ENCODE measurements at places on chromosomes 7 and 10.
A peak's percentile ranks its signal among the peaks of the same experiment; 100 is the strongest.

DNA sequence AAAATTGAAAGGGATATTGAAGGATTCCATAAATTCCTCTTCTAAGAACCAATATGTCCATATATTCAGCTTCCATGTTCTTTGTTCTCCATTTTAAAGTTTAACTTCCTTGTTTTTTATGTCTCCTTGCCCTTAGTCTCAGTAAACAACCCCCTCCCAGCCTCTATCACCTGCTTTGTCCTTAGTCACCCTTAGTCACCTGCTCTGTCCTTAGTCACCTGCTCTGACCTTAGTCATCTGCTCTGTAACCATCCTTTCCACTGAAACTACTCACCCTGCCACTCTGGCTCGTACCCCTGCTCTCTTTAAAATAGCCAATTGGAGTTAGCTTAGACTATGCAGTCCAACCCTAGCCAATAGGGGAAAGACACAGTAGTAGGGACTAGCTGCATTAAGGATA, 136.2 kb upstream of the TMEM106B start:
- DNase-seq: no peak

DNA sequence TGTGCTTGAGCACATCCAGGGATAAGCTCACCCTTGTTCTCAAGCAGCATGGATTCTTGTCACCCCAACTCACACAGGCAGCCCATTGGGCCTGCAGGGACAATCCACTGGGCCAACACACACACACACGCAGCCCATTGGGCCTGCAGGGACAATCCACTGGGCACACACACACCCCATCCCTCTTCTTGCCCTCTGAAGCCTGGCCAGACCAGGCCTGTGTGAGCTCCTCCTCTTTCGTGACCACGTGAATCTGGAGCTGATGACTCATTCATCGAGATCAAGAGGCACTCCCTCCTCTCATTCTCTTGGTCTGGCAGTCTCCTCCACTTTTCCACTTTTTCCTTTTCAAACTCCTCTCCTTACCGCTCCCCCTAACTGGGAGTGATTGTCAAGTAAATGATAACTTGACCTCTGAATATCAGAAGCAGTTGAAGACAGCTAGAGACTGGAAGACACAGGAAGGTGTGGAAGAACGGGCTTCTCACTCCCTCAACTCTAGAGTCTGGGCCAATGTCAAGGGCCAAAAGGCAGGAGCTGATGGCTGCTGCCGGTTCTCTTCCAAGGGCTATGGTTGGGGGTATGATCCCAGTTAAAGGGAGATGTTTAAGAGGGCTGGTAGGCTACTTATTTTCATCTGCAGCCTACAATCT, 89.7 kb downstream of the HIPK2 start:
- peak; percentile 66 for DNase-seq

DNA sequence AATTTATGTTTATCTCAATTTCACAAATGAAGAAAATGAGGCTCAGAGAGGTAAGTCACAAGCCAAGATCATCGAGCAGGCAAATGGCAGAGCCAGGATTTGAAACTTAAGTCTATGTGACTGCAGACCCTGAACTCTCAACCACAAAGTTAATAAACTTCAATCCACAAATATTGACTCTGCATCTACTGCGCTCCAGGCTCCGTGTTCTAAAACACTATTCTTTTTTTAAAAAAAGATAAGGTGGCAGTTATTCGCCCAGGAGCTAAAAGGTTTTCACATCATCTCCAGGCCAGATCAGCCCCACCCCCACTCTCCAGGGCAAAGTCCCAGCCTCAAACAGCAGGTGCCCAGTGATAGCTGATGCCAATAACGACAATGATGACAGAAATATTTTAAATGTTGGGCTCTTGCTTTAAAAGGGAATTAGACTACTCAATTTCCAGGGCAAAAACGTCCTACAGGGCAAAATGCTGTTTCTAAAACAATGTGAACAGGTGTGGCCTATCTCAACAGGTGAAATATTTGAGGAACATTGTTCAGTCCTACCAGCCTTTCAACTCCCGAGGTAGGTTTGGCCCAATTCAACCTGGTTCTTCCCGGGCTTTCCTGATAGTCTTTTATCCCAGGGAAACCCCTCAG, 85.2 kb downstream of the SORBS1 start:
- DNase-seq: no peak

DNA sequence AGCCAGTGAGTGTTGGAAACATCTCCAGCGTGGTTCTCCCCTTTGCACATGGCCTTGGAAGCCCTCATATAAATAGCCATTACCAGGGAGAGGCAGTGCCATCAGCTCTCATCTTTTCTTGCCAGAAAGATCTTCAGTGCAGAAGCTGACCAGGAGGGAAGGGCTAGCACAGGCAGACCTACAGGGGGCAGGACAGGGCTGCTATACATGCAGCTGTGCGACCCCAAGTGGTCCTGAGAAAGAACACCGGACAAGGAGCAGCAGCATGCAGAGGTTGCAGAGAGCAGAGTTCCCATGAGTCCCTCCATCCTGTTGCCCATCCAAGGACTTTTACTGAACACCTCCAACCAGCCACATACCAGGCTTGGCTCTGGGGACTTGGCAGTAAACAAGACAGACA, 17.1 kb downstream of the GRID1 start:
- DNase-seq: no peak

DNA sequence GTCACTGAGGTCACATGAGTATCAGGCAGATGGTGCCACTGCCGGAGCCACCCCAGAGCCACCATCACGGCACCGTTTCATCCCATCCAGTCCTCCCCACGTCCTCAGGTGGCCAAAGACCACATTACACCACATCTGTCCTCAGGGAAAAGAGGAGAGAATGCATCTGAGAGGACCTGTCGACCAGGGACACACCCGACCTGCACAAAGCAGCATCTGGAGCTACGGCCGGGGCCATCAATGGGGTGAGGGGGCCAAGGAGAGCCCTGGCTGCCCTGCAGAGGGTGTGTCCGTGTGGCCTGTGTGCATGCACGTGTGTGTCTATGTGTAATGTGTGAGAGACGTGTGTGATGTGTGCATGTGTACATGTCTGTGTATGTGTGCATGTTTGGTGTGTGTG, 480.6 kb downstream of the DNAJB6 start:
- no peak for DNase-seq

DNA sequence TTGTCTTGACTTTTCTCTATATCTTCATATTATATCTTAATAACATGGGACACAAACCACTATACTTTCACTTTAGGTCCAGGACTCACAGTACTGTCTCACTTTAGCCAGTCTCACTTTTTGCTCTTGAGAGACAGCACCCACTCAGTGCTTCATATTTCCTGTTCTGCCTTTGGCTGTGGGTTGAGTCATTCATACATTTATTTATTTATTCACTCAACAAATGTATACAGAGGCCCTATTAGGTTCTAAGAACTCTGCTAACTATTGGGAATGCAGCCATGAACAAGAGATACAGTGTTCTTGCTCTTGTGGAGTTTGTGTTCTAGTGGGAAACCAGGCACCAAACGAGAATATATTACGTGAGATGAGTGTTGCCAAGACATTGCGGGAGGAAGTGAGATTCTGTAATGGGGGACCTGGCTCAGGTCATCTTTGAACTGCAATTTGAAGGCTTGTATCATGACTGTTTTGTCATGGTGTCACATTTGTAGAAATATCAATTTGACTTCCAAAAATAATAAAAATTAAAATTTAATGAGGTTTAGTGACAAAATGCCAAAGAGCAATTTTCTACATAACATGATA, 190.1 kb downstream of the SDHAF3 start:
- no peak for DNase-seq

DNA sequence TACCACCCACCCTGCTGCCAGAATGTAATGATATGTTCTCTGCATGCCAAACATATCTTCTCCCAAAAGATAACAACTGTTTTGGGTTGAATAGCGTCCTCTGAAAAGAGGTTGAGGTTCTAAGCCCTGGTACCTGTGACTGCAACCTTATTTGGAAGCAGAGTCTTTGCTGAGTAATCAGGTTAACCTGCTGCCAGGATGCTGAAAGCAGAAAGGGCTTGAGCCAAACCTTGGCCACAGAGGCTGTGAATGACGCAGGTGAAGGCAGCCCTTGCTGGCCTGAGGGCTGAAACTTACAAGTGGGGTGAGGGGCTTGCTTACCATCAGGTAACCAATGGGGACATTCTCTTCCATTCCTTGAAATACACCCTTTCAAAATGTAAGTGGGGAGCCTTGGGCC, 151.8 kb upstream of the RHEB start:
- DNase-seq: no peak

DNA sequence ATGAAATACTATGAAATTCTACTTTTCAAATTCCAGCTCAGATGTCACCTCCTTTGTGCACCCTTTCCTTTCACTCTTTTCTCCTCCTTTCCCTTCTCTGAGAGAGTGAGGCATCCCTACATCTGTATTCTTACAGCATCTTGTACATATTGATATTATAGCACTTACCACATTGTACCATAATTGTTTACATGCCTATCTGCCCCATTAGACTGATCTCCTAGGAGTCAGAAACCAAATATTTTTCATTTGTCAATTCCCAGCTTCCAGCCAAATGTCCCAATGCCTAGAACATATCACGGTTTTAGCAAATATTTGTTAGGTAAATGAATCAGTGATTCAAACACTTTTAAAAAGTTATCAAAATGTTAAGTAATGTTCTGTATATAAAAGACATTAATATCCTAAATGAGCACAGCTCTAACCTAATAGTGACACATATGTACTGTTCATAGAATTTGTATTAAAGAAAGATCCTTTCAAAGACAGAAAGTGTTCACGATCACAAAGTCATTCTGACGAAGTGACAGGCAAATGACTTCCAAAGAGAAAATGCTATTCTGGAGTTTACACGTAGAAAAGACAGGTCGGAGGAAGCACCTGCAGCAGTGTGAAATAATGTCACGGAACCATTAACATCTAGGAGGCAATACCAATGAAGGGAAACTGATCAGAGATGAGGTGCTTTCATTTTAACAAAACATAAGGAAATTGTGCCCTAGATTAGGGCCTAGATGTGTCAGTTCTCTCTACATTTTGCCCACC, 774.2 kb downstream of the MAGI2 start:
- DNase-seq: no peak

GRCh38 chr10:114694062-114694461, 36.0 kb upstream of the ABLIM1 start:
- DNase-seq: no peak

- peak; percentile 38 for DNase-seq
These were observed 473.8 kb downstream of the KIF20B start for GRCh38 chr10:90175161-90175681.

DNA sequence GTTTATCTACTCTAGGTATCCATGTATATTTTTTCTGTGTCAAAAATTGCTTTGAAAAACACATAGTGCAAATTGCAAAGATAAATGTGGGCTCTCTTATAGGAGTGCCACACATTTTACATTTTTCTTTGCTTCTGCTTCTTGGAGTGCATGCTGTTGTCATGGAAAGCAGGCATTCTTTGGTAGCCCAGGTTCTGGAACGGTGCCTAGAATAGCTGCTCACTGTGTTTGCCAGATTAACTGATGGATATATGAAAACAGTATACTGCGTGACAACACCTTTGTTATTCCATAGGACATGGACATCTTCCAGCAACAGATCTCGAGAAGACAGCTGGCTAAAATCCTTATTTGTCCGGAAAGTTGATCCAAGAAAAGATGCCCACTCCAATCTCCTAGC, 13.4 kb downstream of the NIPSNAP2 start:
- DNase-seq: peak; percentile 69

DNA sequence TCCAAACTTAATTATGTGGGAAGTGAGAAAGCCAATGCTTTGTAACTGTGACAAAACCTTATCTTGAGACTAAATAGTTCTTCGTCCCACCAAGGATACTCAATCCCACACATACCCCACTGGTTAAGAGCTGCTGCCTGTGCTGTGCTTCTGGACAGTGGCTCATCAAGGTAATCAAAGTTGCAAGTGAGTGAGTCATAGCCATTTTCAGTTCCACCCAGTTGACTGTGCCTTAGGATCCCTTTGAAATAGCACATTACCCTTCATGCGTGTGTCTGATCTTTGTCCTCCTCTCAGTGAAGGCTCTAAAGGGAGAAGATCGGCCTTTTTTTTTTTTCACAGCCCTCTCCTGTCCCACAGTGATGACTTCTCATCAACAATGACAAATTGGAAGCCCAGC, 706.0 kb upstream of the AUTS2 start:
- DNase-seq: no peak

GRCh38 chr7:92360387-92360786, 86.9 kb upstream of the GATAD1 start:
- peak; percentile 29 for DNase-seq

GRCh38 chr7:123665157-123665556, 9.5 kb downstream of the LMOD2 start:
- DNase-seq: no peak

GRCh38 chr10:3548702-3549101, 236.3 kb downstream of the KLF6 start:
- peak; percentile 9 for DNase-seq

- DNase-seq: peak; percentile 51
These were observed 4.4 kb upstream of the ST7 start for GRCh38 chr7:116948934-116949333.

- no peak for DNase-seq
These were observed 32.2 kb upstream of the ZNF438 start for GRCh38 chr10:31063841-31064240.

GRCh38 chr7:122893486-122893885, 7.2 kb upstream of the CADPS2 start:
- DNase-seq: no peak

Data from amniotic epithelial cell (primary cell).